ENCODE measurements at places on chromosomes 7 and 10.

GRCh38 chr10:103752680-103753248 is 102.6 kb downstream of the SH3PXD2A start:
- no peak for DNase-seq

GRCh38 chr7:27585781-27586447 is 76.8 kb downstream of the HIBADH start:
- no peak for DNase-seq

- no peak for DNase-seq
These were observed 63.6 kb upstream of the FZD8 start for GRCh38 chr10:35705671-35706070.

DNA sequence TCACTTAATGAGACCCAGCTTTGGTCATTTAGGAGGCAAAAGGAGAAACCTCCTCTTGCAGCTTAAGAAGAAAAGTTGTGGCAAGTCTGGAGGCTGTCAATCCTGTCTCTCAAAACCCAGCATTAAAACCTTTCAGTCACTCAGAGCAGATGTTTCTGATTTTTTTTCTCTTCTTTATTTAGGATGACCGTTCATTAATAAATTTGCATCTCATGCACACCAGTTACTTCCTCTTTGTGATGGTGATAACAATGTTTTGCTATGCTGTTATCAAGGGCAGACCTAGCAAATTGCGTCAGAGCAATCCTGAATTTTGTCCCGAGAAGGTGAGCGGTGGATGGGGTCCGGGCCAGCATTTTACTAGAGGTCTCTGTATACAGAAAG is 32.0 kb downstream of the TMEM248 start:
- DNase-seq = no peak

- DNase-seq = no peak
These were observed 106.8 kb downstream of the ANK3 start for GRCh38 chr10:60282771-60283353.

DNA sequence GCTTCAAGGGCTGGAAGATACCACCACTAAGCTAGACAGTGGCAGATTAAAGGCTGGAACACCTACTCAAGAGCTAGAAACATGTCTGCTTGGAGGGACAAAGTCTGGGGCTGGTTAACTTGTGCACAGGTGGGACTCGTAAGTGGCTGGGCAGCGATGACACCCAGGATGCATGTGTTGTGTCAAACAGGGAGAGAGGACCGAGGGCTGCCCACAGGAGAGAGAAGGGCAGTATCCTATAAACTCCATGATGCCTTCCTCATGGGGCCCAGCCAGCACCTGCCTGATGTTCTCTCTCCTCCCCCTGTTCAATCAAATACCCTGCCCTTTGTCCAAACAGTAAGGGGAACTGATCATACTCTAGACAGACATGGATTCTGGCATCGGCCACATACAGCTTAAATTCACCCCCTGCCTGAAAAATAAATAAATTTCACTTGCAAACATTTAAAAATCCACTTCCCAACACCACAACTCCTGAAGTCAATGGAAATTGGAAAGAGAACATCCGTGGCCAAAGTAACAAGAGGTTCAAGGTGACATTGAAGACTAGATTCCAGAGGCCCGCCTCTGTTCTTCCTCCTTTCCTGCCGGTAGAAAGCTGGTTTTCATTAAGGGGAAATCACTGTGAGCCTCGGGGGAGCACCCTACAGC is 50.6 kb downstream of the CHST15 start:
- DNase-seq = no peak

- DNase-seq = no peak
These were observed 37.0 kb upstream of the PURB start for GRCh38 chr7:44922351-44922694.

- no peak for DNase-seq
These were observed 2.4 kb downstream of the CYP51A1 start for GRCh38 chr7:92131764-92132330.

- DNase-seq = no peak
These were observed 1.8 kb downstream of the FOXI2 start for GRCh38 chr10:127738512-127739424.

DNA sequence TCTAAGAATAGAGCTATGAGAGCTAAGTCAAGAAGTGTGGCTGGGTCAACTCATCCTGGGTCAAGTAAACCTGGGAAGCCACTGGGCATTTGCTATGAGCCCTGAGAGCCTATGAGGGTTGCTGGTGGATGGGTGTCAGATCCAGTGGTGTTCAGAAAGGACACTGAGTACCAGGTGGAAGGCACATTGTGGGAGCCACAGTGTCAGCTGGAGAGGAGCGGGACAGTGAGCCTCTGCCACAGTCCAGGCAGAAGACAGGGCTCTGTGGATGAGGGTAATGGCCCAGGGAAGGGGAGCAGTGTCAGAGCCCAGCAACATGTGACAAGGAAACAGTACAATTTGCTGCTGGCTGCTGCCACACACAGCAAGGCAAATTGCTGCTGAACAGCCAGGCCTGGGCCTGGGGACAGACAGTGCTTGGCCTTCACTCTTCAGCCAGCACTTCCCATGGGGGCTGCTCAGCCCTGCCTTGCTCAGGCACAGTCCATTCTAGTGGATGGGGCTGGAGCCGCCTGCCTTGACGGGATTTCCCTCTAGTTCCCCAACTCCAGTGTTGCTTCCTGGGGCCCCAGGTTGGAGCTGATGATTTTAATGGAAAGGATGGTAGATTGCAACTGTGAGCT is 90.9 kb upstream of the CHST15 start:
- no peak for DNase-seq

- DNase-seq = no peak
These were observed 31.5 kb downstream of the NMT2 start for GRCh38 chr10:15137036-15137359.

GRCh38 chr7:157784979-157785441 is 448.2 kb downstream of the DNAJB6 start:
- no peak for DNase-seq

Data from CD4-positive, alpha-beta T cell treated with Interleukin-4 for 4 hours (primary cell).